Esophagus squamous epithelium (tissue), 5 donors: ENCODE measurements at places on chromosomes 5 and 9. TPM values are rescaled to one million over a fixed set of nuclear protein-coding genes. Genes with fewer than 3 reads are reported as not detected.

GRCh38 chr9:113822315-113822714, 53.8 kb upstream of the ZNF618 start:
- no peak for DNase-seq

- no peak for DNase-seq
Observed at GRCh38 chr9:20552874-20553557, 69.3 kb downstream of the MLLT3 start.

- DNase-seq = no peak
Observed at GRCh38 chr9:88272986-88273385, 115.3 kb upstream of the SPIN1 start.

DNA sequence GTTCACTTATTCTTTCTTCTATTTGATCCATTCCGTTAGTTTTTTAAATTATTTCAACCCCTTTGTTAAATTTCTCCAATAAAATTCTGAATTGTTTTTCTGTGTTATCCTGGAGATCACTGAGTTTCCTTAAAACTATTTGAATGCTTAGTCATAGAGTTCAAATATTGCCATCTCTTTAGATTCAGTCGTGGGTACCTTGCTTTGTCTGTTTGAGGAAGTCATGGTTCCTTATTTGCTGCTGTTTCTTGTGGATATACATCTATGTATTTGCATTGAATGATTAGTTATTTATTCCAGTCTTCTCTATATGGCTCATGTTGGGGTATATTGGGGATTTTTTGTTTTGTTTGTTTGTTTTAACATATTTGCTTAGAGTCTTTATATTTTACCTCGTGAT, 80.6 kb downstream of the HINT1 start:
- DNase-seq = no peak

- no peak for DNase-seq
Observed at GRCh38 chr5:159533197-159533596, 202.9 kb upstream of the IL12B start.

DNA sequence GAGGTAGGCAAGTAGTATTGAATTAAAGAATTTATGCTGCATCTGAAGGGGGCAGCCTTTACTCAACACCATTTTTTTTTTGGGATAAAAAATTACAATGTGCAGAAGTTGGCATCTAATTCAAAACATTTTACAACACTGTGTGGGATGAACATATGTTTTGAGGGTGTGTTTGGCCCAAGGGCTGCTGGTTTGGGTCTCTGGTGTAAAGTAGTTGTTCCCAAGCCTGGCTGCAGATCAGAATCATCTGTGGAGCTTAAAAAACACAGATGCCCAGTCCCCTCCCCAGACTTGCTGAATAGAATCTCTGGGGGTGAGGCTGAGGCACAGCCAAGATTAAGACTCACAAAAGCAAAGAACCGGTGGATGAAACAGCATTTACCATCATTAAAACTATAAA, 33.0 kb upstream of the PDZD2 start:
- DNase-seq = no peak

- DNase-seq = no peak
Observed at GRCh38 chr9:35517131-35517530, 27.2 kb downstream of the RUSC2 start.

DNA sequence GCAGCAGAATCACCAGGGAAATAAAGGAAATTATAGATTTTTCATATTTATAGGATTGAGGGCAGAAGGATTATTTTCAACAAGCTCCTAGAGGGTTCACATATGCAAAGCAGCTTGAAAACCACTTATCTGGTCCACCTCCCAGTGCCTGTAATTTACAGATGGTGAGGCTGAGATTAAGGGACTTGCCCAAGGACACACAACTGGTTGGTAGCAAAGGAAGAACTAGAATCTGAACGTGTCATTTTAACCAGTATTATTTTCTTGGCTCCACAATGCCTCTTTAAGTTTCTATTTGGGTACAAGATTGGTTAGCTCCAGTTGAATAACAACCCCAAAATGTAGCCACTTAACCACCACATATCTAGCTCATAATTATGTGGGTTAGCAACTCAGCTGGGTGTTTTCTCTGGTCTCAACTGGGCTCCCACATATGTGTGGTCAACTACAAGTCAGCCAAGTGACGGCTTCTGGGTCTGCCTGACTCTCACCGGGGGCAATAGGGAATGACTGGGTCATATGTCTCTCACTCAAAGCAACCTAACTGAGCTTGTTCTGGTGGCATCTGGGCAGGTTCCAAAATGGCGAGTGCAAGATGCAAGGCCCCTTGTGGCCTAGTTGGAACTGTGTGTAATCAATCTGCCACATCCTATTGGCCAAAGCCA, 127.7 kb downstream of the ZDHHC21 start:
- no peak for DNase-seq

GRCh38 chr5:14925326-14925725, 53.7 kb upstream of the ANKH start:
- no peak for DNase-seq

- no peak for DNase-seq
Observed at GRCh38 chr9:70159630-70160029, 99.1 kb upstream of the SMC5 start.

DNA sequence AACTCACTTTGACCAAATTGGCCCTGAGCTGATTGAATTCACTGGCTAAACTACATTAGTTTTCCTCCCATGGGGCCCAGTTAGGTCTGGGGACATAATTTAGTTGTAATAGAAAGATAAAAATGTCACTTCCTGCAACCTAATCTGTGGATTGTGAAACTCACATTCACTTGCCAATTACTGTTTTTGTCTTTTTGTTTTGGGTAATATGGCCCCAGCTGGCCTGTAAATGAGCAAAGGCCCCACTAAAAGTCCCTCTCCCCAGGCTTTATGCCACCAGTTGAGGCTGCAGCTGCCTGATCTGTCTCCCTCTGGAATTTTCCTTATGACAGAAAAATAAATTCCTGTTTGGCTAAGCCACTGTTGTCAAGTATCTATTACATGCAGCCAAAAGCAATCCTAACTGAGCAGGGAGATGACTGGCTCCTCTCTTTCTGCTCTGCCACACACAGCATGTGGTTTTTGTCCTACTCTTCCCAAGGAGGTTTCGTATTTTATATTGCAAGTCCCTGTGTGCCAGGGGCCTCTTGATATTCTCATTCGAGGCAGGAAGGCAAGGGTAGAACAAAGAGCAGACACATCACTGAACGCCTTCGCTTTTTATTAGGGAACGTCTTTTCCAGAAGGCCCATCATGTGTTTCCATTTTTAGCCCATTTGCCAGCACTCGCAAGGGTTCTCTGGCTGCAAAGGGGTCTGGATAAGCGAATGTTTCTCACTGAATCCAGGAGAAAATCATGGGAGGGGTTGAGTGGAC, 24.1 kb upstream of the SLC25A48 start:
- no peak for DNase-seq

GRCh38 chr5:85049020-85049419, 664.3 kb upstream of the EDIL3 start:
- DNase-seq = no peak

DNA sequence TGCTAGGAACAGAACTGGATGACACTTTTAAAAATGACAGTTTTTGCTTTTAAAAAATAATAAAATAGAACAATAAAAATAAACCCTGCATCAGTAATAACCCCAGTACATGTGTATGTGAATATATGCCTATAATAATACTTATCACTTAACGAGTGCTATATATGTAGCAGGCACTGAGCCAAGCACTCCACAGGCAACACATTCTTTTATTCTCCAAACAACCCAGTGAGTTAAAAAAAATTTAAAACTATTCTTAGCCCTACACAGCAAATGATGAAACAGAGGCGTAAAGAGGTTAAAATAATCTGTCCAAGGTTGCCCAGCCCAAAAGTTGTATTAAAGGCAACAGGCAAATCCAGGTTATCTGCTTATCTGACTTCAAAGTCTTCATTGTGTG, 124.5 kb upstream of the SMIM23 start:
- DNase-seq = no peak

DNA sequence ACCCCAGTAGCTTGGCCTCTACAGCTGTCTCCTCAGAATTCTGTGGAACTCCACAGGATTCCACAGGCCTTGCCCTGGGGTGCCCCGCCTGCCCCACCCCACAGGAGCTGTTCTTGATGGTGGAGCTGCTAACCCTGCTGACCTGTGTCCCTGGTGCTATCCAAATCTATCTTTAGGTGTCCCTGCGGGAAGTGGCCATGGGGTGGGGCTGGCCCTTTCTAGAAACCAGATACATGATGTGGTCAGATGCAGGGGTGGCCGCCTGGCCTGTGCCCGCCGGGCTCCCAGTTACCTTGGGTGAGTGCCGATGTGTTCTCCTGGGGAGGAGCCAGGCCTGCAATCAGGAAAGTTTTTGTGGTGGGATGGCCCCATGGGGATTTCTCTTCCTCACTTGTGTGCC, 34.2 kb downstream of the WNK2 start:
- no peak for DNase-seq

DNA sequence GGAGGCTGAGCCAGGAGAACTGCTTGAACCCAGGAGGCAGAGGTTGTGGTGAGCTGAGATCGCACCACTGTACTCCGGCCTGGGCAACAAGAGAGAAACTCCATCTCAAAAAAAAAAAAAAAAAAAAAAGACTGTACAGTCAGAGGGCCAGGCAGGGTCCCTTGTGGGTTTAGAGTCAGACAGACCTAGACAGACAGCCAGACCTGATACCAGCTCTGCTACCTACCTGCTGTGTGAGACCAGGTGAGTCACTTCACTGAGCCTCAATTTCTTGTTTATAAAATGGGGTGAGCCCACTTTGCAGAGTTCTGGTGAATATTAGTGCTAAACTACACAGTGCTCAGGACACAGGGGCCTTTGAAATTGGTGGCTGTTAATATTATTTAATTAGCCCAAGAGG, 19.7 kb downstream of the TRIM14 start:
- DNase-seq = no peak

DNA sequence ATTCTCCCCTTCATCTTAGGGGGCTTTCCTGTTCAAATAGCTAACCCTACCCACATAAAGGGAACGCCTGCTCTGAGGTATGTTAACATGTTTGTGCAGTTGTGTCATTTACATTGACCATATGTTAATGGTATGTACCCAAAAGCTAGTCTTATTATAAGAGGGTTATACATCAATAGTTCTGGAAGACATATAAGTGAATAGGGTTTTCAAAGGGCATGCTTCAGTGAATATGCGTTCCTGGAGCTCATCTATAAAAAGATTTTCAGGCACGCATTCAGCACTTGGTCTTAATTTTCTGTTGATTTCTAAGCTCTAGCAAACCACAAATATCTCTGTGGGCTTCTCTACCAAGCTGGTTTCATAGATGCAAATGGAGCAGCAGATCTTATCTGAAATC, 766.1 kb downstream of the IRX1 start:
- no peak for DNase-seq

- DNase-seq = no peak
Observed at GRCh38 chr9:117825609-117826347, 121.6 kb downstream of the TLR4 start.

DNA sequence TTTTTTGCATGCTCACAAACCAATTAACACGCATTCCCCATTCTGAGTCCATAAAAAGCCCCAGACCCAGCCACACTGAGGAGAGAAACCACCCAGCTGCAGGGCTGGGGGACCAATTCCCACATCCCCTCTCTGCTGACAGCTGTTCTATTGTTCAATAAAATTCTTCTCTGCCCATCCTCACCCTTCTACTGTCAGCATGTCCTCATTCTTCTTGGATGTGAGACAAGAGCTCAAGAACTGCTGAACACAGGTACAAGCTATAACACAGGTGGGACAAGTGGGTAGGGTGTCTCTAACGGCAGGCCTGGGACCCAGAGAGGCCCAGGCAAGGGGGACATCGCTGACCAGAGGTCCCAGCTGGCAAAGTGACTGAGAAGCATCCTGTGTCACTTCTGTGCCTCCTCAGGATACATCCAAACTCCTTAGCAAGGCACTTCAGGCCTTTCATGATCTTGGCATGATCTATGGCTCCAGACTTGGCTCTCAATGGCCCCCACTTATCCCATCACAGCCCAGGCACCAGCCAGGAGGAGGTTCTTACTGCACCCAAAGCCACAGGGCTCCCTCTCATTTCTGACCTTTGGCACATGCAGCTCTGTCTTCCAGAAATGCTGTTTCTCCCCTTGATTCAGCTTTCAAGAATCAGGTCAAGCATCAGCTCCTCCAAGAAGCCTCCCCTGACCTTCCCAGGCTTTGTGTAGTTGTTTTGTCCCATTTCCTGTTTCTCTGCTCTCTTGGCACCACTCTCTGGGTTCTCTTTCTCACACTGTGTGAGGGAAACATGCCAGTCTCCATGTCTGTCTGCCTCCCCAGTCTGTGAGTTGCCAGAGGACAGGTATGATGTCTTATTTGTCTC, 7.3 kb upstream of the ALDH1B1 start:
- no peak for DNase-seq

GRCh38 chr5:131630208-131630962, 4.6 kb downstream of the RAPGEF6 start:
- DNase-seq = no peak

DNA sequence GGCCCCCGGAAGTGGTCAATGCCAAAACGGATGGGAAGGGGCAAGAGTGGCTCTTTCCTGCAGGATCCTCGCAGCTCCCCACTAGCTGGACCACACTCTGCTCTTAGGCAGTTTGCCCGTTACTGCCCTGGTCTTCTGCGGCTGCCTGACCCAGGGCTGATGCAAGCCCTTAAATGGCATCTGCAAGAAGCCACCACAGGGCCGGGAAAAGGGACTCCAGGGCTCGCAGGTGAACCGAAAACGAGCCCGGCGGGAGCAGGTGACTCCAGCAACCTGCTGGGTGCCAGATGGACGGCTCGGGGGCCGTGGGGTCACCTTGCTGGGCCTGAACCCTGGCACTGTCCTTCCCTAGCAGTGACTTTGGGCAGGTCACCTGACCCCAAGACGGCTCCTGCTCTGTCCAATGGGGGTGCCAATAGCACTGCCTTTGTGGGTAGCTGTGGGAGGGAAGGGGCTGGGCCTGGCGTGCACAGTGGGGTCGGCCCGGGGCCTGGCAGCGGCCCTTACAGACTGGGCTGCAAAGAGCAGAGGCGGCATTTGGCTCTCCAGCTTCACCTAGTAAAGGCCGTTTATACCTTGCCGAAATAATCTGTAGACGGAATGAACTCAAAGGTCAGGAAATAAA, 1.3 kb downstream of the TMEM250 start:
- DNase-seq = no peak

DNA sequence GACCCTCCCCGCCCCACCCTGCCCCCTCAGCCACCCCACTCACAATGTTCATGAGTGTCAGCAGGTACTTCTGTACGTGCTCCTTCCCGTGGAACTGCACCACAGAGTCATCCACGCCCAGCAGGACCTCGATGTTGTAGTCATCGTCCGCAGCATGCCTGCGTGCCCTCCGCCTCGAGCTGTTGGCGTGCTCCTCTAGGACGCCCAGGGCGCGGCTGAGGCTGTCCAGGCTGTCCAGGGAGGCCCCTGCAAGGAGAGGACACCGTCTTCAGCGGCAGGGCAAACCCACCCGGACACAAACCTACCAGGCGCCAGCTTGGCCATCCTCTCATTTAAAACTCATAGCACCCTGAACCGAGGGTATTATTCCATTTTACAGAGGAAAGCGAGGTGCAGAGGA, 137.8 kb downstream of the ADAMTS2 start:
- no peak for DNase-seq

Gene MLANA
- not detected for total RNA-seq

Gene SPINK6
- not detected for total RNA-seq

Gene PCDHA11
- not detected for total RNA-seq

Gene PROB1
- total RNA-seq = 1.8 TPM

Gene CNTFR
- total RNA-seq = 4.6 TPM

Gene OCLN
- 12.0 TPM for total RNA-seq

Gene AKNA
- total RNA-seq = 8.2 TPM

Gene LRRC19
- total RNA-seq = not detected

Gene PCDH1
- total RNA-seq = 51.3 TPM
